A549 treated with AZD2906 at 1 μM for 4 hours (cell line): ENCODE measurements at places on chromosomes 12 and 14. TPM values are rescaled to one million over a fixed set of nuclear protein-coding genes. Genes with fewer than 3 reads are reported as not detected.

The CLEC7A gene
- not detected in 5 replicates for total RNA-seq

The PLEK2 gene
- 16.7 to 18.8 TPM (median 17.4 TPM) in 5 replicates for total RNA-seq

The NGB gene
- total RNA-seq, result not detected in 5 replicates

The IGFBP6 gene
- total RNA-seq, result 143 to 250 TPM (median 245 TPM) in 5 replicates

The COQ10A gene
- 12.1 to 14.7 TPM (median 14.2 TPM) in 5 replicates for total RNA-seq

The NRIP2 gene
- total RNA-seq, result not detected in 5 replicates

The CYP27B1 gene
- 1.4 to 2.4 TPM (median 2.0 TPM) in 5 replicates for total RNA-seq

The C12orf60 gene
- total RNA-seq, result 1.7 to 2.3 TPM (median 1.7 TPM) in 5 replicates

The CFAP54 gene
- 0.98 to 1.5 TPM (median 1.1 TPM) in 5 replicates for total RNA-seq

The DLGAP5 gene
- total RNA-seq, result 23.4 to 38.3 TPM (median 27.1 TPM) in 5 replicates

The NDUFA12 gene
- total RNA-seq, result 133 to 148 TPM (median 139 TPM) in 5 replicates

The TCL1B gene
- total RNA-seq, result not detected in 5 replicates

The HOXC9 gene
- 12.9 to 13.9 TPM (median 13.4 TPM) in 5 replicates for total RNA-seq

The CEBPE gene
- 0.06 TPM in 1 of 5 replicates, not detected in the others for total RNA-seq

The ZC3H10 gene
- total RNA-seq, result 2.6 to 4.1 TPM (median 2.8 TPM) in 5 replicates

The KRT79 gene
- 0.05 to 0.10 TPM (median 0.07 TPM) in 4 of 5 replicates, not detected in the other for total RNA-seq

The OTOGL gene
- total RNA-seq, result 0.02 TPM in 1 of 5 replicates, not detected in the others

The PRH2 gene
- 0.23 to 0.48 TPM (median 0.43 TPM) in 3 of 5 replicates, not detected in the others for total RNA-seq

The C12orf42 gene
- total RNA-seq, result 0.24 TPM in 1 of 5 replicates, not detected in the others

The NRL gene
- 0.74 to 1.1 TPM (median 0.98 TPM) in 5 replicates for total RNA-seq

The WIF1 gene
- total RNA-seq, result not detected in 5 replicates

The CCDC198 gene
- 1.5 to 2.6 TPM (median 2.1 TPM) in 5 replicates for total RNA-seq

The TSFM gene
- total RNA-seq, result 62.8 to 79.9 TPM (median 69.5 TPM) in 5 replicates
